ENCODE measurements at places on chromosomes 4 and X.

DNA sequence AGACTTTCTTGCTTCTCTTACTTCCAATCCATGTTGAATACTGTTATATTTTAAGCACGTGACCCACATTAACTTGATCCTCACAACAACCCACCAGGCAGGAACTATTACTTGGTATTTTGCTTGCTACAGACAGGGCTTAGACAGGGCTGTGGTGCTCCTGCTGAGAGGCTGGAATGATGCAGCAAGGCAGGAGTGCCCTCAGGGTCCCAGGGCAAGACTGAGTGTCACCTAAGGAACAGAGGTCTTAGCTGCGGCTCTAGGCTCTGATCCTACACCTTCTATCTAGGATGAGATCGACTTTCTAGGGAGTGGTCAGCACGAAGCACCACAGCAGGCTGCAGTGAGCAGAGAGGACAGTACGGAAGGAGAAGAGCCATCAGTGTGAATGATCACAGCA is 20.0 kb downstream of the TAPT1 start:
- DNase-seq, result no peak

DNA sequence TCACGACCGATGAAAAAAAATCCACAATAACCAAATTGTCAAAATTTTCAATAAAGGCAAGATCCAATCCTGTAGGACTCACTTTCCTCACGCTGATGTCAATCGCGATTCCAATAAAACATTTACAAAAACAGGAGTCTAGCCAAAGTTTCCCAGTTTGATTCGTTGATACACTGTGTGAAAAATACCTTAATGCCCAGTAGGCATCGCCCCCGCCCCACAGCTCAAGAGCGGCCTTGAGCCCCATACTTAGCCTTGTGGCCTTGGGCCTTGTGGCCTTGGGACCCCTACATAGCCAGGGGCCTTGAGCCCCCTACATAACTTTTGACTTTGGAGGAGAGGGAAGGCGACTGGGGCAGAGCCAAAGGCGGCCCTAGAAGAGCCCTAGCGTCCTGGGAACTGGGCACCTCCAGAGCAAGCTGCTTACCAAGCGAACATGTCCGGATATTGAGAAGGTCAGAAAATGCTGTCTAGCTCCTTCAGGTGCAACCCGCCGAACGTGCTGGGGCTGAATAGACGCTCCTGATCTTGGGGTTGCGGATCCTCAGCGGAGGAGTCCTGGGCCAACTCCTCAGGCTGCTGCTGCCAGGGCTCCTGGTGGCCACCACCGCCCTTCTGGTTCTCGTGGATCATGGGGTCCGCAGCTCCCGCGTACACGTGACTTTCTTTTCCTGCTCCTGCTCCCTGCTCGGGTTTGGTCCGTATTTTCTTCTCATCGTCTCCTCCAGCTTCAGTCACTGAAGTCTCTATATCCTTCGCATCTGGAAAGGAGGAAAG is 62.9 kb downstream of the RHOXF2B start:
- DNase-seq, result no peak

GRCh38 chr4:114399105-114399504 is 199.5 kb upstream of the UGT8 start:
- no peak for DNase-seq

- no peak for DNase-seq
Measured at GRCh38 chrX:109927663-109928273, 75.1 kb upstream of the TMEM164 start.

- peak; percentile 68 for DNase-seq
Measured at GRCh38 chr4:98623126-98623802, 35.1 kb downstream of the TSPAN5 start.

GRCh38 chr4:71553605-71554004 is 214.8 kb downstream of the SLC4A4 start:
- DNase-seq, result no peak

GRCh38 chr4:113540859-113541258 is 220.7 kb downstream of the CAMK2D start:
- no peak for DNase-seq

DNA sequence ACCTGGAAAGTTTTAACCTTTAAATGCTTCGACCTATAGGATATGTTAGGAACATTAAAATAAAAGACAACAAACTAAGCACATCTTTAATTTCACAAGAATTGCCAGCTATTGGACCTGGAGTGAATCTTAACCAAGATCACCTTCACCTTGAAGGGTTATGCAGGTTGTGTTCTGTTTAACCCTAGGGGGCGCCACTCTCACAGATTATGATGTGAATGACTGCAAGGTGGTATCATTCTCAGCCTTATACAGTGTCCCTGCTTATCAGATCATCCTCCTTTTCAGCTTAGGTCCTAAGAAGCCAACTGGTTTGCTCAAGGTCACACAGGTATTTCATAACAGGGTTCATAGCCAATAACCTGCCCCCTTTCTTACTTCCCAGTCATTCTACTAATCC is 23.5 kb downstream of the INTS6L start:
- DNase-seq, result peak; percentile 65

DNA sequence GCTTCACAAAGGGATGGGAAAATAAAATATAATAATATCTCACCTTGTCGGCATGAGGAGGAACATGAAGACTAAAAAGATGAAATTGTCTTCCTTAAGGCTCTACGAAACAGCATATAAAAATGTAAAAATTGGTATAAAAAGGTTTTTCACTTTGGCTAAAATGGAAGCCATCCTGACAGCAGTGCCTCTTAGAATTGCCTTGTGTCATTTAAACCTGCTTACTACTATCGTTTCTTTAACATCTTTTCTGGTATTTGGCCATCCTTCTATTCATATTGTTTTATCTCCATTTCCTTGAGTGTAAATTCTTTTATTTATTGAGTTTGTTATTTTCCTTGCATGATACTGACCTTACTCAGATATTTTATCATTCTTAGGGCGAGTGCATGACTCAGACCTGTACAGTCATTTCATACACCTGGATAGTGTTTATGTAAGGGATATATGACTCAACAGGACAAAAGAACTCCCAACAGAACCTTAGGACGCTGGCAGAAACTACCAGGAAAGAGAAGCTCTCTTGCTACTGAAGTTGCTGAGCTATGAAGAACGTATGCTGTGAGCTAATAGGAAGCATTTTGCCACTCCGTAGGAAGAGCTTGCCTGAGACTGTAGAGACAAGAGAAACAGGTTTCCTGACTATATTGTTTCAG is 5.8 kb upstream of the CDKN2AIP start:
- no peak for DNase-seq

DNA sequence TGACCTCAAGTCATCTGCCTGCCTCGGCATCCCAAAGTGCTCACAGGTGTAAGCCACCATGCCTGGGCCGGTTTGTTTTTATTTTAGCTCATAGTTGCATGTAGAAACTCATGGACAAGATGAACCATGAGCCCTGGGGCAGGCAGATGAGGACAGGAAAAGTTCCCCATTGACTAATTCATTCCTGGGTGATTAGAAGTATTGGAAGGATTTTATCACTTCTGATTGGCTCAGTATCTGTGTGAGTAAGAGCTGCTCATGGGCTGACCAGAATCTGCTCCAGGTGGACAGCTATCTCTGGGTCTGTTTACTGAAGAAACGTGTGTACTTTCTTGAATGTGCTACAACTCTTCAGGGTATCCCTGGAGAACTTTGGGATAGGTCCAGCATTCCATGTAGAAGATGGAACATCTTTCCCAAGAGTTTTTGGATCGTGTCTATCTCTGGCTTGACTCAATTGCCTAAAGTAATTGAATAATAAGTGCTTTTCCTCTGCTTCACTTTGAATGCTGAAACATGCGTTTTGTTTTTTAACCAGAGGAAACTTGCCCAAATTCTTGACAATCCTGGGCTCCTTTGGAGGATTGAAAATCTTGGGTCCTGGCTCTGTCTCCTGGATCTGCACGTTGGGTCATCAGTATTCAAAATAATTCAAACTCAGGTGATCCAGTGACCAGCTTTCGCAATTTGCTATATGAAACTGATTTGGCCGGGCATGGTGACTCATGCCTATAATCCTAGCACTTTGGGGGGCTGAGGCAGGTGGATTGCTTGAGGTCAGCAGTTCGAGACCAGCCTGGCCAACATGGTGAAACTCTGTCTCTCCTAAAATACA is 88.6 kb upstream of the DHRSX start:
- DNase-seq, result no peak
